ENCODE measurements at places on chromosomes 5 and 9.

- DNase-seq = no peak
Measured at GRCh38 chr9:33349743-33350142, 52.6 kb downstream of the AQP7 start.

GRCh38 chr9:19127871-19128500 is 694 bp upstream of the PLIN2 start:
- no peak for DNase-seq

GRCh38 chr9:81592887-81593266 is 96.5 kb downstream of the TLE1 start:
- no peak for DNase-seq

- no peak for DNase-seq
Measured at GRCh38 chr9:130570208-130570607, 9.2 kb upstream of the FUBP3 start.

GRCh38 chr9:110370315-110370714 is 32.7 kb upstream of the TXNDC8 start:
- no peak for DNase-seq

GRCh38 chr9:87872079-87872624 is 10.5 kb upstream of the SPATA31E1 start:
- no peak for DNase-seq

DNA sequence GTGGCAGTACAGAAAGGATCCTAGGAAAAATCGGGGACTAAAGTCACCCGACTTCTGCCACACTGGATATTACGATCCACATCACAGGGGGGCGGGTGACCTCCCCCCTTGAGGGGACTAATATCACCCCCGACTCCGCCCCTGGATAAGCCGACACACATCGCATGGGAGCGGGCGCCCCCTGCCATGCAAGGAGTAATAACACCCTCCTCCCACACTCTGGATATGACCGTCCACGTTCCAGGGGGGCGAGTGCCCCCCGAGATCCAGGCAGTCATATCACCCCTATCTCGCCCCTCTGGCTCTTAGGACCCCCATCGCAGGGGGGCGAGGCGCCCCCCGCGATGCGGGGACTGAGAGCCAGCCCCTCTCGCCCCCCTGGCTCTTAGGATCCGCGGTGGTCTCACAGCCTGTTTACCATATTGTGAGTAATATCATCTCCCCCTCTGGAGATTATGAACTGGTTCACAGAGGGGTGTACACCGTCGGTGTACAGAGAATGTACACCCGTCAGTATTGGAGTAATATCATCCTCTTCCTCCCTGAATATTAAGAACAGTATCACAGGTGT is 423.0 kb downstream of the DIRAS2 start:
- DNase-seq = no peak

GRCh38 chr5:132259069-132259851 is 1.8 kb downstream of the PDLIM4 start:
- DNase-seq = no peak

GRCh38 chr5:117102591-117102990 is 528.0 kb upstream of the SEMA6A start:
- no peak for DNase-seq

- DNase-seq = peak; percentile 37
Measured at GRCh38 chr9:83334320-83334719, 203.9 kb downstream of the FRMD3 start.

- DNase-seq = no peak
Measured at GRCh38 chr5:945691-946551, 53.2 kb downstream of the TRIP13 start.

- no peak for DNase-seq
Measured at GRCh38 chr5:40235471-40236400, 444.0 kb upstream of the PTGER4 start.

- DNase-seq = no peak
Measured at GRCh38 chr9:35757226-35757891, 3.3 kb upstream of the MSMP start.

GRCh38 chr9:96183751-96184150 is 118.2 kb downstream of the HSD17B3 start:
- no peak for DNase-seq
